ENCODE measurements at places on chromosomes 1 and 21.

- no peak for DNase-seq
Observed at GRCh38 chr1:53736290-53736689, 2.7 kb downstream of the GLIS1 start.

DNA sequence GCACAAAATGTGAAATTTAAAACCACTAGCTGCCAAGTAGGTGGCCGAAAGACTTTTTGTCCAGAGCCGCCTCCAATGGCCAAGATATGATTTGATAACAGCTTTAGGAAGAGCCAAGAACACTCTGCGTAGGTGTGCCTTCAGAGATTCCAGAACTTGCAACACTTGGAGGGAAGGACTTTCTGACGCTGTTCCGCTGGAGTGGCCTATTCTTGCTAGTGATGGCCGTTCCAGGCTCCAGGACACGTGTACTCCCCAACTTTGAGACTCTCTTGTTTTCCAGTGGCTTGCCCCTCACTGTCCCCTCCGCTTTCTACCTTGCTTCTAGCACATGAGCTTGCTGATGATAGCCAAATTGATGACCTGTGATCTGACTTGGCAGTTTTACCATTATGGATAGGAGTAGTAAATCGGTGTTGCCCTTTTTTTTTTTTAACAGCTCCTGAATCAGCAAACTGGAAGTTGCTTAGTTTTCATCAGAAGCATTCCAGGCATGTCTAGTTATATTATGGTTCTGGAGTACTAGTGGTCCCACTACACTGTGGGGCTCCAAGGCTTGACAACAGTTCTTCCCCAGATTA, 1.0 kb downstream of the PRDX6 start:
- no peak for DNase-seq

GRCh38 chr1:23810818-23811540, 10.4 kb upstream of the GALE start:
- no peak for DNase-seq

GRCh38 chr1:176789571-176790090, 326.7 kb downstream of the PAPPA2 start:
- DNase-seq = no peak

GRCh38 chr1:201266774-201267173, 16.5 kb upstream of the PKP1 start:
- DNase-seq = no peak

GRCh38 chr1:193588311-193589082, 402.1 kb upstream of the B3GALT2 start:
- DNase-seq = no peak

DNA sequence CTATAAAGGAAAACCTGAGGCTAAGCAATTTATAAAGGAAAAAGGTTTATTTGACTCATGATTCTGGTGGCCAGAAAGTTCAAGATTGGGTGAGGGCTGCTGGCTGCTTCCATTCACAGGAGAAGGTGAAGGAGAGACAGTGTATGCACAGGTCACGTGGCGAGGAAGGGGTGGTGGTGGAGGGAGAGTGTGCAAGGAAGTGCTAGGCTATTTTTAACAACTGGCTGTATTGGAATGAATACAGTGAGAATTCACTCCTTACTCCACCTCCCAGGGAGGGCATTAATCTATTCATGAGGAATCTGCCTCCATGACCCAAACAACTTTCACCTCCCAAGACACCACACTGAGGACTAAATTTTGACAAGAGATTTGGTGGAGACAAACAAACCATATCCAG, 51.0 kb downstream of the SYDE2 start:
- DNase-seq = no peak

GRCh38 chr1:29124366-29125236, 898 bp upstream of the TMEM200B start:
- DNase-seq = peak; percentile 95

DNA sequence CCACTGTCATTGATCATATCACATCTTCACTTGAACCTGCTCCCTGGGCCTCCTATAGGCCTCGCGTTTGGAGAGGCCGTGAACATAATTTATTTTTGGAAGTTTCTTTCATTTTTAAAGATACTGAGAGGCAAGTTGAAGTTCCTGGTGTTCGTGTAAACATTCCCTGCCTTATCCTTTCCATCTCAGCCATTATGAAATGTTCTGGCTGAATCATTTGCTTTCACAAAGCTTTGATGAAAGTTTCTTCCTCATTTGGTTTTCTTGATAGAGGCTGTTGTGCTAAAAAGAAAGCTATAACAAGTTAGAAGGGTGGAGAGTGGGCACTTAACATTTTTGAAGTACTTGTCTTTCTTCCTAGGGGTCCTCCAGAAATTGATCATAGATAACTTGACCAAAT, 15.5 kb downstream of the CAMTA1 start:
- no peak for DNase-seq

GRCh38 chr1:67614511-67614934, 70.5 kb upstream of the GADD45A start:
- no peak for DNase-seq
